ENCODE measurements at places on chromosomes 5 and 9. TPM values are rescaled to one million over a fixed set of nuclear protein-coding genes. Genes with fewer than 3 reads are reported as not detected.

Gene CCDC180
- 0.50 TPM for total RNA-seq

Gene SCGB3A2
- not detected for total RNA-seq

Gene CCDC152
- total RNA-seq = 1.3 TPM

Gene COL5A1
- 0.04 TPM for total RNA-seq

DNA sequence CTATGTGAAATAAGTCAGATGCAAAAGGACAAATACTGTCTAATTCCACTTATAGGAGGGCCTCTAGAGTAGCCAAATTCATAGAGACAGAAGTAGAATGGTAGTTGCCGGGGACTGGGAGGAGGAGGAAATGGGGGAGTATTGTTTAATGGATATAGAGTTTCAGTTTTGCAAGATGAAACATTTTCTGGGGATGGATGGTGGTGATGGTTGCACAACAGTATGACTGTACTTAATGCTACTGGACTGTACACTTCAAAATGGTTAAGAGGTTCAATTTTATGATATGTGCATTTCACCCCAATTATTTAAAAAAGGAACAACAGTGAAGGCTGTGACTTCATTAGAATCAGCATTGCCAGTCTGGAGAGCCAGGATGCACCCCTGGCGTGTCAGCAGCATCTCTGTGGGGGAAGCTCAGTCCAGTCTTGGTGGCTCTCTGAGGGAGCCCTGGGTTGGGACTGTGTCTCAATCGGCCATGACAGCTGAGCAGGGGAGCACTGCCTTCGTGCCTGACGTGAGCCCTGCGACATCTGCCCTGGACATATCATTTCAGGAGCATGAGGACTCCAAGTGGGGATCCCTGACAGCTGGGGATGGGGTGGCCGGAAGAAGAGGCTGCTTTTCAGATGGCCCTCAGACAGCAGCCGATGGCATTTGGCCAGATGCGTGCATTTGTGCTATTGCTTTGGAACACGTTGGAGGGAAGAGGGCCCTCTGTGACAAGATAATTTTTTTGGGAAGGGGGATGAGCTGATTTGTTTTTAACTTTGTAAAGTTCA is 130.8 kb upstream of the STC2 start:
- no peak for DNase-seq

- no peak for DNase-seq
These were observed 54.9 kb upstream of the CDH9 start for GRCh38 chr5:27093279-27093678.

All from activated naive CD4-positive, alpha-beta T cell treated with anti-CD3 and anti-CD28 coated beads, Interleukin-2, amount 50 U/mL, for 72 hours (primary cell).